Stimulated activated CD4-positive, alpha-beta T cell treated with anti-CD3 and anti-CD28 coated beads, Interleukin-12 subunit alpha, Interleukin-12 subunit beta, amount 100 ng/mL, for 4 hours (primary cell): ENCODE measurements at places on chromosomes 4 and X.

GRCh38 chr4:129113919-129114318, 18.0 kb downstream of the C4orf33 start:
- no peak for DNase-seq

- no peak for DNase-seq
Observed at GRCh38 chr4:3407930-3408792, 33.6 kb upstream of the HGFAC start.

DNA sequence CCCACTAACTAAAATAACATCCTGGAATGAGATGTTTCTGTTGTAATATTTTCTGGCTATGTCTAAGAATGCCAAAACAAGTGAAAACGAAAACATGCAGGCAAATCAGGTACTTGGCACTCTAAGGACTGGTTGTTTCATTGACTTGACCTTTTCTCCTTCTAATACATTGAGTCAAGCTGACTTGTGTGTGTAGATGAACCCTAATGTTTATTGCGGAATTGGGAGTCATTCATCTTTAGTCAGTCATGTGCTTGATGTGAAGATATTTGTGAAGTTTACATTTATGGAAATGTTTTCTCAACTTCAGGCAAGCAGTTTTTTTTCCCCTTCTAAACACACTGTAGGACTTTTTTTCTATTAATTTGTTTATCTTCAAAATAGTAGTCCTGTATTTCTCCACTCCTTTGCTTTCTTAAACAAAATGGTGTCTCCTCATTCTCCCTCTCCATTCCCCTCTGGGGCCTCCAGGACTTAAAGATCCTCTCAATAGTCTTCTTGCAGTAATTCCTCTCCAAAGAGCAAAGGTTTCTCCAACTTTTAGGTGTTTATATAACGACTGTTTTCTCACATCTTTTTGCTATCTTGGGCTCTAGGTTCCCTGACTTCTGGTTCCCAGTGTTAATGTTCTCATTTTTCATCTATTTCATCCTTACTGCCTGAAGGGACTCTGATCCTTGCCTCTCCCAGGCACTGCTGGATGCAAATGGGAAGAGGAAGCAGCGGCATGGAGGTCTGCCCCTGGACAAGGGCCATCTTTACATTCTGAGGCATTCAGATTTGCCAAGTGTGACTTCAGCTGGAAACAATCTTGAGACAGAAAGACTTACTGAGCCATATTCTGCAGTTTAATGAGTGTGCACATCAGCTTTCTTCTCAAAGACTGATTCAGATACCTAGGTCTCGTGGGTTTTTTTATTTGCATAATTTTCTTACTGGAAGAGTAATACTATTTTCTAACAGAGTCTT, 166.4 kb downstream of the ARHGAP6 start:
- DNase-seq, result no peak

- DNase-seq, result no peak
Observed at GRCh38 chr4:1691737-1692373, 7.7 kb upstream of the FAM53A start.

DNA sequence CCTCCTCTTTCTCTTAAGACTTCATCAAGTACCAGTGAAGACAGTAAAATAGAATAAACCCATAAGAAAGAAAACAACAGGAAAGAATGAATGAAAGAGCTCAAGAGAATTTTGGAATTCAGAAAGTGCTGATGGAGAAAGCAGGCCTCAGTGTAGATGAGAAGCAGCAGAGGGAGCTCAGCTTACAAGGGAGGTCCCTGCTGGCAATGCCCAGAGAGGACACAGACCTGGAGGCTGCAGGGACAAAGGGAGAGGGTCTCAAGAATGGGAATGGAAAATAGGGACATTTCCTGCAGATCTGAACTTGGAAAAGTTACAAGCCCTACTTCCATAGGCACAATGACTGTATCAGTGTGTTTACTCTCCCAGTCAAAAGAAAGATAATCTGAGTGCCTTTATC, 64.5 kb upstream of the MAGEA10 start:
- DNase-seq, result no peak

- no peak for DNase-seq
Observed at GRCh38 chr4:3638080-3638795, 106.0 kb upstream of the LRPAP1 start.

GRCh38 chrX:68761086-68761485, 67.7 kb upstream of the EFNB1 start:
- no peak for DNase-seq

- no peak for DNase-seq
Observed at GRCh38 chr4:8542776-8543525, 37.2 kb upstream of the GPR78 start.

DNA sequence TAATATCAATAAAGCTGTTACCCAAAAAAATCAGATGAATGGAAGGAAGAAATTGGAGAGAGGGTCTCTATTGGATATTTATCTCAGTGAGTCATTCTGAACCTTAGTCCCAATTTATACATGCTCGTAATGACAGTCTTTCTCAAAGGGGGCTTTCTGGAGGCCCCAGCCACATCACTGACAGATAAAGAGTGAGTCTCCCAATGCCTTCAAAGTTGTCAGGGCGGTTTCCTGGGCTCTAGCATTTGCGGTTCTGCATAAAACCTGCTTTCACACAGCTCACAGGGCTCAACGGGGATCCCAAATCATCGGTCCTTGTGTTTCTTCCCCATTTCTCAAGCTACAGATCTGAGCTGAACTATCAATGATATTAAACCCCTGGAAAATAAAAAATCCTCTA, 17.3 kb downstream of the TCEANC start:
- DNase-seq, result no peak
